ENCODE measurements at places on chromosomes 2 and 18.

- DNase-seq = no peak
These were observed 27.9 kb downstream of the ZCCHC2 start for GRCh38 chr18:62550746-62551145.

DNA sequence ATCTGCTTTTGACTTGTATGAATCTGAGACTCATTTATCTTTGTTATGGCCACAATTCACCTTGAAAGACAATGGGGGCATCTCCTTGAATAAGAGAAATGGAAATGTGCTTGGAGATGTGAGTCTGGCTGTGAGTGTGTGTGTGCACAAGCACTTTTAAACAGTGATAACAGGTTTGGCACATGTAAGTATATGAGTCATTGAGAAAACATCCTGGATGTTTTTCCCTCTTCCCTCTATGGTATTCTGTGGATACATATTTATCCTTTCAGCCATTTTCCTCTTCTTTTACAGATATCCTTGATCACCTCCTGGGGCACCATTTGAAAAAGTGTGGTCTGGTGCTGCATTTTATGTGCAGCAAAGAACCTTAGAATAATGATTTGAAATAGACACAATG lies 317.3 kb upstream of the THUMPD2 start:
- DNase-seq = no peak

DNA sequence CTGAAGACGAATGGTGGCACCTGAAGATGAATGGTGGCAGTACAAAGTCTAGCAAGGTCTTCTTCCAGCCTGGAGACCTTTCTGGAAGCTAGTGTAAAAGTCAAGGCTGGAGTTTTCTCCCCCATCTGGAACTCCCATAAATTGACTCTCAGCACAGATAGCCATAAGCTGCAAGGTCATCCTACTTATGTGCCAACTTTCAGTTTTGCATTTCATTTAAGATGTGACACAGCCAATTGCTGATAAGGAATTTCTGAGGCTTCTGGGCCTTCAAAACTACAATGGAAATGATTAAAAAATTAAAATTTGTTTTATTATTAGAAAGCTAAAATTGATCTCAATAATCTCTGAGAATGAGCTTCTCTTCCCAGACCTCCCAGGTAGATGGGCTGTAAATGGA lies 10.2 kb downstream of the XDH start:
- DNase-seq = no peak

GRCh38 chr2:27638709-27639108 lies 9.9 kb downstream of the GPN1 start:
- DNase-seq = no peak

DNA sequence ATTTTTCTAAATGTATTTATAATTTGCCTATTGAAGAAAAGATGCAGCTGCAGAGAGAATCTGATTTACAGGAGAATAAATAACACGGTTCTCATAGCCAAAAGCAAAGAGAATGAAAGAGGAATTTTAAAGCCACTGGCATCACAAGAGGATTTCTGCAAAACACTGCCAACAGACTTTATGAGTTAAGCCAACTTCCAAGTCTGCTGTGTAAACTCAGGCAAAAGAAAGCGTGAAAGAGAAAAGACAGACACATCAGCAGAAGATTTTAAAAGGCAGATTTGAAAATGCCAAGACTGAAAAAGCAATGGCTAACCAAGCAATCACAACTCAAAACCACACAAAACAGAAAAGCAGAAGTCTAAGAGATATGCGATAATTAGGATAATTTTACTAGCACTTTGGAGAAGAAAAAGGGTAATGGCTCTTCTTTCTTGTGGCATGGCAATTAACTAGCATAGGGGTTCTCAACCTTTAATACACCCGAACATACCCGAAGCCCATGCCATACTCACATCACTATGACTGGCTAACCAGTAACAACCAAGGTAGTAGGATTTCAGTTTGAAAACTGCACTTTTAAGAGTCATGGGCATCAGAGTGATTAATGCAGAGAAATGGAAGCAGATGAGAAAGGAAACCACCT lies 4.9 kb downstream of the DARS1 start:
- DNase-seq = no peak

GRCh38 chr2:152814475-152815030 lies 96.1 kb downstream of the ARL6IP6 start:
- DNase-seq = no peak

DNA sequence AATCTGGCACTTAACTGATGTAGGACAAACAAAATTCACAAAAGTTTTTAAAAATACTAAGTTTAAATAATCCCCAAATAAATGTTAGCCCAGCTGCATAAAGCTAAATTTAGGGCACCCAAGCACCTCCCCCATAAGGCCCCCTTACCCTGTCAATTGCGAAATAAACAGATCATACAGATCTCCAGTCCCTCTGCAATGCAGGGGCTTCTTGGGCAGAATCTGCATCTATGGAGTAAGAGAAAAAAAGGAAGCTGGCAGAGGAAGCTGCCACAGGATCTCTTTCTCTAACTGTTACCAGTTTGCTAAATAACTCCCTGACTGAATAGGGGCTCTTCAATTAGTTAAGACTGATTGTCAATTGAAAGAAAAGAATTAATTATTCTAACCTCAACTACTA lies 117.7 kb downstream of the MEMO1 start:
- no peak for DNase-seq

- DNase-seq = peak; percentile 14
These were observed 1.4 kb downstream of the DNMT3A start for GRCh38 chr2:25340181-25340921.

- no peak for DNase-seq
These were observed 15.9 kb upstream of the C1QL2 start for GRCh38 chr2:119174216-119174992.

DNA sequence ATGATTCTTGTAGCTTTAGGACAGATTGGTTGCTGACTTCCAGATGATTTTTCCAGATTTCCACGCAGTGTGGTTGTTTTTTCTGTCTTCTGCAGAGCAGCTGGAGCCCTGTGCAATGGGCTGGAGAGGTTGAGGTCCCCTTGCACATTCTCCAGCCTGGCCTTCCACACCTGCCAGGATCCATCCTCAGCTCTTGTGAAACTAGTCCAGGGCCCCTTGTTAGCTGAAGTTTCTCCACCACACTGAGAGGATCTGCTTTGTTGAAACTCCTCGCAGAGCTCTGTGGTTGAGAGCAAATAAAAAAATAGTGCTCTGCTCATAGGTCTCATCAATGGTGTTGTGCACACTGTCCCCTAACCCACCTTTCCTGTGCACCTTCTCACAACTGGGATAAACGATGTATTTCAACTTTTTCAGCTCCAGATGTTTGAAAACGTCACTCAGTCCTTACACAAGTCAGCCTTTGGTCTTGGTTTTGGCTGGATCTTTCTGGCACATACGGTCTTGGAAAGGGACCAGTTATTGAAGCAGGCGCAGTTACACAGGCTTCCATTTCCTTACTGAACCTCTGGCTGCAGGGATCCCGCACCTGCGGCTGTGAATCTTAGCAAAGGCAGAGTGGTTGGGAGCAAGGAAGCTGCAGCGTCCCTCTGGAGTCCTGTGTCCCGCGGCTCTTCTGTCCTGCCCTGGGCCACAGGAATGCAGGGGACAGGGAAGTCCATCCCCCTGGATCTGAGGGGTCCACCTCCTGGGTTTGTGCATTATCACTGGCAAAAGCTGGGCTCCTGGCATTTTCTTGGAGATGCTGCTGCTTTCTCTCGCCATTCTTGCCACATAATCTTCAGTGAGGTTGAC lies 272.0 kb upstream of the DSEL start:
- no peak for DNase-seq

DNA sequence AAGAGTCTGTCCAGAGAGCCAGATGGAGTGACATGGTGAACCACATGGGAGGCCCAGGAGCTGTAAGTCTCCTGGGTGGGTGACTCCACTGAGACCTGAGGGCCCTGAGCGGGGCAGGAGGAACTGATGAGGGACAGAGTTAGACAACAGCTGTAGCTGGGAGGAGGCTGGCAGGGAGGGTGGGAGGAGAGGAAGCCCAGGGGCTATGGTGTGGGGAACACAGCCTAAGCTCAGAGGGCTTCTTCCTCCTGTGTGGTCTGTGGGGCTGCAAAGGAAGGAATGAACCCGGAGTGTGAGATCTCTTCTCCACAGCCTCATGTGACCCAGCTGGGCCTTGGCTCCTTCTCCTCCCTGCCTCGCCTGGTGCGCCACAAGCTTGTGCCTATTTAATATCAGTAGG lies 395.6 kb upstream of the HS6ST1 start:
- DNase-seq = no peak

DNA sequence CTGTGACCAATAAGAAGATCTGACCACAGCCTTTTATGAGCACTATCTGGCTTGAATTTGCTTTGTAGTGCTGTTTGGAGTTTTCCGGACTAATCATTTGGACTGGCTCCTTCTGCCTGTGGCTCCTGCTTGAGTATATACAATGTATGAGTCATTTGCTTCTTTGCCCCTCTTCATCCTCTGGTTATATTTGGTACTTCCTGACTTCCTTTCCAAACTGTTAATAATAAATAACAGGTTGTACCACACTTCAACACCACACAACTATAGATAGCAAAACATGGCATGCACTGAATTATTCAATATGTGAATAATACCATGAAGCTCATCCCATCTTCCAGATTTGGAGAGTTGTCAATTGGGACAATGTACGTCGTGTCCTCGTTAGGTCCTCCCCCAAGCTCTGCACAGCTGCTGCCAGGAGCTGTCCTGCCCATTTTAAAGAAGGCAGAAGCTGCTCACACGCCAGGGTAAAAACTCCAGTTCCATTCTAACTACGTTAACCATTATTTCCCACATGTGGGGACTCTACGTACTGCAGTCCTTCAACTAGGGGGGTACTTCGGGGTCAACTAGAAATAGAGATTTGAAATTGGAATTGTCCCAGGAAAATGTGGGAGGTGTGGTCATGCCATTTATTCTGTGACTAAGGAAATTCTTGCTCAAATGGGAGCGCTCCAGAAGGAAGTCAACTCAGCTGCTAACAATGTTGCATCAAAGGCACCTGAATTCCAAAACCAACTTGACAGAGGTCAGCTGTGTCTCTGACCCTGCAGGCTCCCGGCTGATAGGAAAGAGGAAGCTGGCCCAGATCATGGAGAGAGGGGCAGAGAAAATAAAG lies 38.1 kb downstream of the ST8SIA5 start:
- no peak for DNase-seq

GRCh38 chr2:68121873-68122679 lies 35.6 kb upstream of the PNO1 start:
- DNase-seq = peak; percentile 64

GRCh38 chr18:703213-703967 lies 9.0 kb downstream of the ENOSF1 start:
- DNase-seq = no peak

Data from NCI-H1092 (cell line).